ENCODE measurements at places on chromosomes 1 and 21.

DNA sequence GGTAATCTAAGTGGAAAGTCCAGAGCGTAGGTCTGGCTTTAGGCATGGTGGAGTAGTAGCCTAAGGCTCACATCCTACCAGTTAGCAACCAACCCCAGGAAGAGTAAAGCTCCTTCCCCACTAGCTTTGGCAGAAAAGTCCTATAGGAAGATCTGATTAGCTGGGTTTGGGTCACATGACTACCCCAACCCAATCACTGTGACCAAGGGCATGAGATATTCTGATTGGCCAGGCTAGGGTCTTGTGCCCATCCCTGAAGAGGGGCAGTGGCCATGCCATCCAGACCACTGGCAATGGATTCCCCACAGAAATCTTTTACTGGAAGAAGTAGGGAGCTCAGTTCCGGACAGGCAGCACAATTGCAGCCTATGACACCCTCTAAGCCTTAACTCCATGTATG, 58.6 kb upstream of the CD34 start:
- no peak for DNase-seq

DNA sequence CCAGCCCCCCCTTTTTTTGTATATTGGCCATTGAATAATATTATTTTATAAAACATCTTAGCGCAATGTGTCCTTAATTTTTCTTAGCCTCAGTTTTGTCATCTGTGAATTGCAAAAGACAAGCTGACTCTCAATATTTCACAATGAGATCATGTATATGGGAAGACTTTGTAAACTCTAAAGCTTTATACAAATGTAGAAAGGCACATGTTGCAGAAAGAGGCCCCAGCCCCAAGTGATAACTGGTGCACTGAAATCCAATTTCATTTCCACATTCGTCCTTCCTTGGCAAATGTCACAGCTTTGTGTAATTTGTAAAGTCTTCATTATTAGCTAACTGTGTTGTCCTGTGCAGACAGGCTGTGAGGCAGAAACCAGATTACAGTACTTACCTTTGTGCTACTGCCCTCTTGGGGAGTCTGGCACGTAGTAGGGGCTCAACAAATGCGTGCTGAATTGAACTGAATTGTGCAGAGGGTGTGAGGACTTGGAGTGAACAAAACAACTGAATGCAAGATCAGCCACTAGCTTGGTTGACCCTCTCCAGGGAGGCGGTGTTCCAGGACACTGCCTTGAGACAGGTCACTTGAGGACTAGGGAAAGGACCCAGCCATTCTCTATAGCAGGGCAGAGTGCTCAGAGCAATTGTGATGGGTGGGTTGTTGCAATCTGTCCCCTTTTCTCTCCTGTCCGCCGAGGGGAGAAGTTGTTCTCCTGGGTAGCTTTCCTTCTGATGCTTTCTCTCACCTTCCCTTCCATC, 74.6 kb downstream of the LMO4 start:
- no peak for DNase-seq

DNA sequence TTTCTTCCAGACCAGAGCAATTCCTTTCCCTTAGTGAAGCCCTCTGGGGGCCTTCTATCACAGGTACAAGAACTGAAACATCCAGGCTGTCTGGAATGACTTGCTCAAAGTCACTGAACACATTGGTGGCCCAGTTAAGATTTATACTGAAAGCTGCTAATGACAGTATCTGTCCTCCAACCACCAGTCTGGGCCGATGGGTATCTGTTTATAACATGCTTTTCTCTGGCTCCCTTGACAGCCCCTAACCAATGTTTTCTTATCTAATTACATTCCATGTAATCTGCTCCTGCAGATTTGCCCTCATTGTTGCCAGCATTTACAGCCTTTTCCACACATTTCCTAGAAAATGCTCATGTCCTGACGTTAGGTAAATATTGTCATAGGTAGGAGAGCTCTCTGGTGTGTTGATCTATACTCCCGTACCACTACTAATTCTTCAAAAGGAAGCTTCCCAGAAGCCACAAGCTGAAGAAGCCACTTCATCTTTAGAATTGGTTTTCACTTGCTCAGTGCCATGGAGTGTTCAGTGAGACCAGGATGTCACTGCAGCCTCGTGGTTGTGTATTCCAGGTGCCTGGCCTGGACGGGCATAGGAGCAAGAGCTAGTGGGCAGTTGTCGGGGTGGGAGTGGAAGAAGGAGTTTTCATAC, 163.9 kb downstream of the TSEN15 start:
- no peak for DNase-seq

DNA sequence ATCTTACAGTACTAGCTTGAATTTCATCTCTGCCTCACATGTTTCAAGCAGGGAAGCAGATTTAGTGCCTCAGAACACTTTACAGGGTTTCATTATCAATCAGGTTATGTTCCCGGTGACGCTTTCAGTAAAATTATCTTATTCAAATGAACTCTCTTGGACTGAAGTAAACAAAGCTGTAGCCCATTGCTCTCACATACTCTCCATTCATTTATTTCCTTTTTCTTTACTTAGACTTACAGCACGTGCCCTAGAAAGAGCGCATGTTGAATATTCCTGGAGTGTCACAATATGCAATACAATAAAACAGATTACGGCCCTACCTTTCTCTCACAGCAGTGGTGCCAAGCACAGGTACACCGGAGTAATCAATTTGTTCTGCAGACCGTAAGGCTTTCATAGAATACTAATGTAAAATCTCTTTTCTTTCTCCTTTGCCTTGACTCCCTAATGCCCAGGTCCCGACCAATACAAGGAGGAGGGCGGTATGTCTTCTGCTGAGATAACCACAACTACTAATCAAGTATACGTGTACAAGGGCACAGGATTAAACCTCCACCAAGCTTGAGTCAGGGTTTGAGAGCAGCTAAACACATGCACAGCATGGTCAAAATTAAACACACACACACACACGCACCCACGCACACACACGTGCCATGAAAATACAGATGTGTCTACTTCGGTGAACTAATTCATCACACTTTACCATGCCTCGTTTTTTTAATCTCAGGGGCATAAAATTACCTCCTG, 62.8 kb downstream of the NRIP1 start:
- DNase-seq, result no peak

DNA sequence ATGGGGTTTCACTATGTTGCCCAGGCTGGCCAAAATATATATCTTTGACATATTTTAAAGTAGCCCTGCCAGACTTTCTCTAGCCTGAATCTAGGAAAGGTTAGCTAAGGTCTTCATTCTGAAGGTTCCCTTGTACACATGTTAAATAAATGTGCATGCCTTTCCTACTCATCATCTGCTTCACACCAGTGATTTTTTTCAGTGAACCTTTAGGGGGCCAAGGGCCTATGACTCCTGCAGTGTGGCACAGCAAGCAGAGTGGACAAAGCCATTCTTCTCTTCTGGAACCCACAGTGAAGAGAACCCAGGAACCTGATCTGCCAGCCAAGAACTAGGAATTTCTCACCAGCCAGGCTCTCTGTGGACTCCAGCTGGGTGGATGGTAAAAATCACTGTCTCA, 22.9 kb downstream of the CBR1 start:
- DNase-seq, result no peak

GRCh38 chr1:203649999-203650836, 23.6 kb downstream of the ATP2B4 start:
- peak; percentile 69 for DNase-seq

DNA sequence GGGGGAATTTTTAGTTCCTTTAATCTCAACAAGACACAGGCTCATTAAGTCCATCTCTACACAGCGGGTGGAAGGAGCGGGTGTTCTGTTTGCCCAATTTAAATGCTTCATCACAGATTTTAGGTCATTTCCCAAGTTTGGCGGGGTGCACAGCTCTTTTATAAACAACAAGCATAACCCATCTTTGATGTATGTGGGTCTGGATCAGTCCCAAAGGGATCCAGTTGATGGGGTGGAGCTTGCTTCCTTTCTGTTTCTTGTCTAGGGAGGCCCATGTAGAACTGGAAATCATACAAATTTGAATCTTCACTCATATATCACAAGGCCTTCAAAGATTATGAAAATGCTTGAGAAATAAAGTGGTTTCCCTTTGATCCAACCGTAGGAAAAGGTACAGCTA, 140.5 kb upstream of the C8B start:
- DNase-seq, result no peak

DNA sequence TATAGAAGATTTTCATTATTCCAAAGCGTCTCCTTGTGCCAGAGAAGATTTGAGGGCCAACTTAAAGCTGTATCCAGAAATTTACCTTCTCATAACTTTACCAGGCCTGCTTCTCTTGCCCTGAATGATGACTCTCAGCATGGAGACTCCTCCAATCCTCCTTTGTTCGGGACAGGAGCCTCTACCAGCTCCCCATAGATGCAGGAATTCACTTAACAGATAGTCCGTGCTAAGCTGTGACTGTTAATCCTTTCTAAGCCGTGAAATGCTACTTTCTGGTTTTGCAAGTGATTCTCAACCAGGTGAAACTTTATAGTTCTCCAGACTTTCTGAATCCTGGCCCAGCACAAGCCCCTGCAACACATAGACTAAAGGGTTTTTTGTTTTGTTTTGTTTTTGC, 31.8 kb upstream of the KCND3 start:
- no peak for DNase-seq

DNA sequence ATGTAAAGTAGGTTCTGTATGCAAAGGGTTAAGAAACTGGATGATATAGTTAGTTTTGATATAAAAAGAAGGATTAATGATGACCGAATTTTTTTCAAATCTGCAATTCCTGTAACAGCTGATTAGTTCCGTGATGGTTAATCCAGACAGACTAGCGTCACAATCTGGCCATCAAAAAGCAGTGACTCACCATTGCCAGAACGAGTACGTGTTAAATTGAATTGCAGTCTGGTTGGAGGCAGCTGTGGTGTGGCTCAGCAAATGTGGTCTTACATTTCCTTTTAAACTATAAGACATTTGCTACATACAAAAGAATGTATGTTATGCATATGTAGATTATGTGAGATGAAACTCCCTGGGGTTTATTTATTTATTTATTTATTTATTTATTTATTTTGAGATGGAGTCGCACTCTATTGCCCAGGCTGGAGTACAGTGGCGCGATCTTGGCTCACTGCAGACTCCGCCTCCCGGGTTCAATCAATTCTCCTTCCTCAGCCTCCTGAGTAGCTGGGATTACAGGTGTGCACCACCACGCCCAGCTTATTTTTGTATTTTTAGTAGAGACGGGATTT, 139.8 kb downstream of the RYR2 start:
- DNase-seq, result no peak

DNA sequence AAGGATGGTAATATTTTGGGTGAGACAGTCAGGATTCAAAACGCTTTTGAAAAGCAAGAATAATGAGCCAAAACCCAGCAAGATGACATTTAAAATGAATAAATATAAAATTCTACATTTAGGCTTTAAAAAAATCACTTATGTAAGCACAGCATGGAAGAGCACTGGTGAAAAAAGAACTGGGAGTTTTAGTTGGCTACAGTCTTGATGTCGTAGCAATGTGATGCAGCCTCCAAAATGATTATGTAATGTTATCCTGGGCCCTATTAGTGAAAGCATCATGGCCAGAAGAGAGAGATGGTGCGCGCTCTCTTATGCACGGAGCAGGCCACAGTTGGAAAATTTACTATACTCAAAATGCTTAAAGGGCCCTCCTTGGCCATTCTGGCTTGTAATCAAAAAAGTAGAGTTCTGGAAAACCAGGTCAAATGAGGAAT, 5.1 kb downstream of the KCNJ9 start:
- DNase-seq, result no peak

DNA sequence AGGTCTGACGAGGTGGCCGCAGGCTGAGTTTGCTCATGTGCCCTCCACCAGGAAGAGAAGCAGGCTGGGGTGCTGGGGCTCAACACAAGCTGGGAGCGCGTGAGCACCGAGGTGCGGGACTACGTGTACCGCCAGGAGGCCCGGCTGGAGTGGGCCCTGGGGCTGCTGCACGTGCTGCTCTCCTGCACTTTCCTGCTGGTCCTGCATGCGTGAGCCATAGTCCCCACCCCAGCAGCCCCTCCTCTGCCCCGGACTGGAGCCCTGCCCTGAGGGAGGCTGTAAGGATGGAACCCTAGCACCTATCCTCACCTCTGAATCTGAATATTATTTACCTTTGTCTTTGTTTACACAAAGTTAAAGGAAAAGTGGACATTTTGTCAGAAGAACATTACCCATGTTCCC, 7.8 kb upstream of the ADAM15 start:
- no peak for DNase-seq

- no peak for DNase-seq
Measured at GRCh38 chr1:71413441-71414175, 332.8 kb upstream of the ZRANB2 start.

DNA sequence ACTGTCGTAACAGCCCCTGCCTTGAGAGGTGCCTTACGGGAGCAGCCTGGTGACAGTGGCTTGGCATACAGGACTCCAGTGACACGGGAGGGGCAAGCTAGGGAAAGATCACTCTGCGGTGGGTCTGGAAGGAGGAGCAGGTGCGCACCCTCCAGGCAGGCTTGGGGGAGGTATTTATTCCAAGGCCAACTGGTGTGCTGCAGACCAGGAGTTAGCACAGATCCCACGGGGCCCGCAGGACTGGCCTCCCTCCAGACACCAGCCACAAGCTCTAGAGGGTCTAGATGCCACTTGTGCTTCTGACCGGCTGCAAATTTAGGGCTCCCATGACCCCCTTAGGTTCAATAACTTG, 22.1 kb downstream of the PSEN2 start:
- DNase-seq, result no peak

DNA sequence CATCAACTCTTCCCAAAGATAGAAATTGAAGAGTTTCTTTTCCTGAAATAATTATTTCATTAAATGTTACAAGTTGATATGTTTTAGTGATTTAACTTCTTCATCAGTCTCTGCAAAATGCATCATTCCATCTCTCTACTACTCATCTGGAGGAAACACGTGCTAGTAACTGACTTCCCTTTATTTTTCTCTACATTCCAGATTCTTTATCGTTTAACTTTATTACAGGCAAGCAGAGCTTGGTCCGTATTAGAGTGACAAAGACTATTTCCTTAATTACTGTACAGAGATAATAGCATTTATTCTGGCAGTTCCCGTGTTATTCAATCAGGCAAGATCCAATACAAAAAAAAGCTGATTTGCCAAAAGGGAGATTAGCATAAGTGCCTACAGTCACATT, 88.6 kb downstream of the TM2D1 start:
- DNase-seq, result no peak

DNA sequence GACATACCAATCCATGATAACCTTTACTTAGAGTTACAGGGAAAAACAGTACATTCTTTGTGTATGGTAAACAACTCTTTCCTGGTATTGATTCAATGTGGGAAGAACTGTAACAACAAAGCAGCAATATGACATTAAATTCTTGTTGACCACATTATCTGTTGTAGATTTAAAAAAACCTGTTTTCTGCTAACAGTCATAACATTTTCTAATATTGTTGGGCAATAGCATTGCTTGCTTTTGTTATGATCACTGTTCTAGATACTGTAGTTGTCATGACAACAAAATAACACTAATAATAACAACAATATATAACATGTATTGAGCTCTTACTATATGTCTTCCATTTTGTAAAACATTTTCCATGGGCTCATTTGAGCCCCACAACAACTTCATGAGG, 54.2 kb downstream of the PDE4B start:
- no peak for DNase-seq

- DNase-seq, result no peak
Measured at GRCh38 chr1:94994805-94995204, 67.9 kb upstream of the CNN3 start.

All from NCI-H2171 (cell line).